ENCODE measurements at places on chromosomes 5 and 9.
A peak's percentile ranks its signal among the peaks of the same experiment; 100 is the strongest.

GRCh38 chr9:119370816-119371215 lies 1.6 kb upstream of the BRINP1 start:
- DNase-seq = no peak

DNA sequence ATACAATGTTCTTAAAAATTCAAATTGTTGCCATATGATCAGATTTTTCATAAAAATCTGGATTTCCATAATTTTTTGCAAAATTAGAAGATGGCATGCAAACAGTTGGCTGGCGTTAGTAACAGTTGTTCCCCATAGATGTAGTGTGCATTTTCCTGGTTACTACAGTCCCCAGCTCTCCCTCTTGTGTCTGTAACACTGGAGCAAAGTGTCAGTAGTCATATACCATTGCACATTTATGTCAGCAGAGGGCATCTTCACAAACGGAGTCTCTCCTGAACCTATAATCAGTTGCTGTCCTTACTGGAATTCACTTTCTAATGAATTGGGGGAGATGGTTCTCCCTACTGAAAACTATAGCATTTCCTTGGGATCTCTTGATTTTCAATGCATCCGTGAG lies 44.7 kb upstream of the DMAC1 start:
- DNase-seq = no peak

DNA sequence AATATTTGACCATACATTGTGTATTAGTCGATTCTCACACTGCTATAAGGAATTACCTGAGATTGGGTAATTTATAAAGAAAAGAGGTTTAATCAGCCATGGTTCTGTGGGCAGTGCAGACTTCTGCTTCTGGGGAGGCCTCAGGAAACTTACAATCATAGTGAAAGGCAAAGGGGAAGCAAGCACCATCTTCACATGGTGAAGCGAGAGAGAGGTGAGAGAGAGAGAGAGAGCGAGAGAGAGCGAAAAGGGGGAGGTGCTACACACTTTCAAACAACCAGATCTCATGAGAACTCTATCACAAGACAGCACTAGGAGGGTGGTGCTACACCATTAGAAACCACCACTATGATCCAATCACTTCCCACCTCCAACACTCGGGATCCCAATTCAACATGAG lies 4.1 kb upstream of the GRAMD2B start:
- no peak for DNase-seq

GRCh38 chr9:105114964-105115728 lies 129.3 kb upstream of the SLC44A1 start:
- DNase-seq = no peak

DNA sequence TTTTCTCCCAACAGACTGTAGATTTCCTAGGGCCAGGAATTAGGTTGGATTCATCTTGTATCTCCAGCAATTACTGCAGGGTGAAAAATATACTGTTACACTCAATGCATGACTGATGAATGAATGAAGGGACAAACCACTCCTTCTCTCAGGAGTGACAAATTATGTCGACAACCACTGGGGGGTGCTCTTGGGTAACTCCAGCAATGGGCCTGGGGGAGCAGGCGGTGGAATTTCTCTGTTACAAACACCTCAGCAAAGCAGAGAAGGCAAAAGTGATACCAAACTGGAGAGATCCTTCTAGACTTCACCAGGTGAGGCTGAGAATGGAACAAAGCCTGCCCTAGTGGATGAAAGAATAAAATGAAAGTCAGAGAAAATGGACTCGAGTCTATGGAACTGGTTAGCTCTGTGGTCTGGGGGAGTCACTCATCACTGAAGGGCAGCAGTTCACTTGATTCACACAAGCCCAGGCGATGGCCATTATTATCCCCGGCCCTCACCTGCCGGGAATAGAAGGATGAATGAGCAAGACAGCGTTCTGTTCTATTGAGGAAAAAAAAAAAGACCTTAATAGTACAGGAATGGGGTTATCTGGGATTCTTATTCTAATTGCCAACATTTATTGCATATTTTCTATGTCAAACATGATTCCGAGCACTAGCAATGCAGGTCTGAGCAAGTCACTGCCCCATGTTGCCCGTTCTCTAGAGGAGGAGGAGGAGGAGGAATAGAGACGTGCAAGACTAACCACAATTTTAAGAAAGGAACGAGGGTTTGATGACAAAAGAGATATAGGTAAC lies 341.1 kb downstream of the ASTN2 start:
- peak; percentile 3 for DNase-seq

DNA sequence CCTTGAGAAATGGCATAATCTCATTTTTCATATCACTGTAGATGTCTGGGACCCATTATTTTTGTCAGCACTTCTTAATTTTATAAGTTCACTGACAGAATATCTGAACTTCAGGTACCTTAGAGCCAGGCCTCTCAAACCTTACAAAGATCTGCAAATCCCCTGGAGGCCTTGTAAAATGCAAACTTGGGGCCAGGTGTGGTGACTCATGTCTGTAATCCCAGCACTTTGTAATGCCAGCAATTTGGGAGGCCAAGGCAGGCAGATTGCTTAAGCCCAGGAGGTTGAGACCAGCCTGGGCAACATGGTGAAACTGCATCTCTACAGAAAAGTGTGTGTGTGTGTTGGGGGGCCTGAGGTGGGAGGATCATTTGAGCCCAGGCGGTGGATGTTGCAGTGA lies 30.8 kb downstream of the RASGRF2 start:
- no peak for DNase-seq

DNA sequence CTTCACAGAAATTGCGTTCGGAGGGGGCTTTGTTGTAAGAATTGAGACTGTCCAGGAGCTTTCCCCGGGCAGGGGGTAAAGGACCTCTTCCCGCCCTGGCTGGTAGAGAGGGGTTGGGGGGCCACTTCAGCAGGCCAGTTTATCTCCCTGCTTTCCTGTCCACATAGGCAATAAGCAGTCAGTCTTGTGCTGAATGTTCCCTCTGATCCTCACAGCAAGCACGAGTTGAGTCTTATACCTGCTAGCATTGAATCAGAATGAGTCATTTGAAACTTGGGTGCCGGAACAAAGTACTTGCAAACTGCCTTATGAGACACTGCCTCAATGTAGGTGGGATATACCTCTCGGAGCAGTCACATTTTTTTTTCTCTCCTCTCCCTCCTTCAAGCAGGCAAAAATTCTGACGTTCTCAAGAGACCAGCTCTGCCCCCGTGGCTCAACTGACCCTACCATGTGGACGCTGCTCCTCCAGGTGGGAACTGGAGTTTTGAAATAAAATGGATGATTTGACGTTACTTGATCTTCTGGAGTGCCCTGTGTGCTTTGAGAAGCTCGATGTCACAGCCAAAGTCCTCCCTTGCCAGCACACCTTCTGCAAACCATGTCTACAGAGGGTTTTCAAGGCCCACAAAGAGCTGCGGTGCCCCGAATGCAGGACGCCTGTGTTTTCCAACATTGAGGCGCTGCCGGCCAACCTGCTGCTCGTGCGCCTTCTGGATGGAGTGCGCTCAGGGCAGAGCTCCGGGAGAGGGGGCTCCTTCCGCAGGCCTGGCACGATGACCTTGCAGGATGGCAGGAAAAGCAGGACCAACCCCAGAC lies 1.3 kb downstream of the SH3RF2 start:
- DNase-seq = peak; percentile 64

DNA sequence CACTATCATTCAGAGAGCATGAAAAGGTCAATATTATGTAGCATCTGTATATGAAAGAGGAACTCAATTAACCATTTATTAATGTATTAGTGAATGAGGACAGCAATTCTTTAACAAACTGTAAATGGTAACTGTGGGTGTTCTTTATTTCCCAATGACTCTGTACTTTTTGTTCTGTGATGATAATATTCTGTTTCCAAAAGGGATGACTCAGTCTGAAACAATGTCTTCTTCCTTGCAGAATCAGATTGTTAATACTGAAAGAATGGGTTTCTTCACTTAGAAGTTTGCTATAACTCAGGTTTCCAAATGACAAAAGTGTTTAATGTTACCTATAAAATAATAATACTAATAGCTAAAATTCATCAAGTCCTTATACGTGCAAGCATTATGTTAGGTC lies 1518.7 kb upstream of the WWC1 start:
- peak; percentile 39 for DNase-seq

GRCh38 chr5:157484768-157485167 lies 24.8 kb downstream of the NIPAL4 start:
- no peak for DNase-seq

- peak; percentile 60 for DNase-seq
These were observed 617 bp downstream of the PTPN3 start for GRCh38 chr9:109497226-109498153.

DNA sequence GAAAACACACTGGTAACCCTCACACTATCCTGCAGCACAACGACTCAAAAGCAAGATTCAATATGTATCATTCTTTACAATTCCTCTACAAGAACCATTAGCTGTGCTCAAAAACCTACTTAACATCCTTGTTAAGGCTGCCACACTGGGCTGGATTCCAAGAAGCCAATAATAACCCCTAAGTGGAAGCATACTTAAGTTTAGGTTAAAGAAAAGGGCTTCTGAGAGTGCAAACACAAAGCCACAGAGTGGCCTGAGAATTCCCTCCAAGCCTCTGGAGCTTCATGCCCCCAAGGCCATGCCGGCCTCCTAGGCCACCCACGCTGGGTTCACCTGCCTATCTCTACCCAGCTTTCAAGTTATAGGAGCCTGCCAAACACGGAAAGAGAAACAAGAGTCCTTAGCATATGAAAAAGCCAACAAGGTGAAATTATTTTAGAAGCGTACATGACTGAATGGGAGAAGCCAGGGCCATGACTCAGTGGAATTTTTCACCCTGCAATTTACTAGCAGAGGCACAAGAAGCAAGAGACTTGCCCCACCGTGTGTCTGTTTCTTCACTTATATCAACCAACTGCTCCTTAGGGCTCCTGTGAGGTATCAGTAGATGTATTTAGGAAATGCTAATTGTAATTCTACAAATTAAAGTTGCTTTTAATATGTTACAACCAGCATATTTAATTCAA lies 293.0 kb downstream of the SPOCK1 start:
- DNase-seq = no peak

GRCh38 chr9:93304574-93305496 lies 120.9 kb downstream of the WNK2 start:
- peak; percentile 72 for DNase-seq

DNA sequence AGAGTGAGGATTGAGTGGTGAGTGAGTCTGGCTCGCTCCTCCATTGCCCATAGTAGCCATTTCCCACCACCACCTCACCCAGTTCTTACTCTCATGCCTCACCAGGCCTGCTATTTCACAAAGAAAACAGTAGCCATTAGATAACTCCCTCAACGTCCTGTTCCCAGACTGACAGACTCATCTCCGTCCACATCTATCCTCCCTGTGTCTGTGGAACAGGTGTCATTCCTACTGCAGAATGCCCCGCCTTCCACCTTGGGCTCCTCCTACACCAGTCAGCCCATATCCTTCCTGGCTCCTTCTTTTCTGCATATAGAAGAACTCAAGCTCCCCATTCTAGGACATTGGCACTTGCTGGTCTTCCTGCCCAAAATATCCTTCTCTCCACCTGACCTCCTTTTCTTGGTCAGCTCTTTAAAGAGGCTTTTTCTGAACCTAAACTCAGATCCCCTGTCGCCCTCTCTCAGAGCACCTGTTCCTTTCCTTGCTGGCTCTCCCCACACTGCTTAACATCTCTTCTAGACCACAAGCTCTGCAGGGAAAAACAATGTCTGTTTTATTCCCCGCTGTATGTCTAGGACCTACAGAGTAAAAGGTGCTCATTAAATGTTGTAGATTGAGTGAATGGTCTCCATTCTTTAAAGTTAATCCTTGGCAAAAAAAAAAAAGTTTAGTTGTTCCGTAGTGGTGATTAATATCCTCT lies 3.2 kb downstream of the TNFAIP8 start:
- no peak for DNase-seq

DNA sequence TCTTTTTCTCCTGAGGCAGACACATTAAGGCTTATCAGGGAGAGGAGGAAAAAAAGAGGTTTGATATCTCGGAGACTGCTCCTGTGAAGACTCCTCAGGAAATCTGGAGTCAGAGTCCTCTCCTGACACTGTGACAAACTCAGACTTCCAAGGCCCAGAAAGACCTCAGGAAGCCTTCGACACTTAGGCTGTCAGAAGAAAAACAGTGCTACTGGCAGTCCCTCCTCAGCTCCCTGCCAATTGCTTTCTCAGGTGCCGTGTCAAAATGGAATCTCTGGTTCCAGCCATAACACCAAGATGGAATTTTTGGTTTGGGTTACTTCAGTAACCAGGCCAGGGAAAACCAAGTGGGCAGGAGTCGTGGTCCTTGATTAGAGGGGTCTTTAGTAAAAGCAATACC lies 4.1 kb downstream of the STK10 start:
- no peak for DNase-seq

GRCh38 chr5:132273631-132274030 lies 16.1 kb downstream of the PDLIM4 start:
- DNase-seq = no peak

DNA sequence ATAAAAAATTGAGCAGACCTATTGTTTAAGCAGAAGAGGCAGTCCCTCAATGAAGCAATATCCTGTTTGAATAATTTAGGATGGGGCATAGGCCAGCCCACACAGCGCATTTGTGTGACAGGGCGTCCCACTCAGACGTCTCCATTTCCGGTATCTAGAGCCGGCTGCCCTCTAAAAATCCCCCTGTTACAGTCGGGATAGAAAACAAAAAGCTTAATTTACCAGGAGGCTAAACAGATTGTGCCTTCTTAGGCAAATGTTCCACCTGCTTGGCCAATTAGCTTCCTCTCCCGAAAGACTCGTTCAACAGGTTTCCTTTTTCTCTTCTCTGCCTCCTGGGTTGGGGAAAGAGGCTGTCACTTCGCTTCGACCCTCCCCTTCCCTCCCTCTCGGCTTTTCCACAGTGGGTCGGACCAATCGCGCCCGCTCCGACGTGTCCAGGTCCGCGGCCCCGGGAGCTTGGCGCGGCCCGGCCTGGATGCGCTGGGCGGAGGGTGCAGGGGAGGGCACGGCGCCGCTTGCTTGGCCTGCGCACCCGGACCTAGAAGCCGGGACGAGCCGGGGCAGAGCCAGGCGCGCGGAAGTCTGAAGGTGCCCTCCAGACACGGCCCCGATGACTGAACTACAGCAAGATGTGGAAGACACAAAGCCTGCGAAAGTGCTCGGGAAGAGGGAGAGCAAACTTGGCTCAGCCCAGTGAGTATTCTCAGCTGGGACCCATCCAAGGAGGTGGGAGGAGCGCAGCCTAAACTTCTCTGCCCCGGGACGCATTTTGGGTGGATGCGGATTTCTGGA lies at the start of gene GRAMD2B:
GRAMD2B (plus strand) TSS at position 416 of the 795 bp plus-strand sequence; CDS start at position 614, 198 bp downstream.
- peak; percentile 74 for DNase-seq

GRCh38 chr9:13508681-13509080 lies 229.2 kb upstream of the MPDZ start:
- no peak for DNase-seq

DNA sequence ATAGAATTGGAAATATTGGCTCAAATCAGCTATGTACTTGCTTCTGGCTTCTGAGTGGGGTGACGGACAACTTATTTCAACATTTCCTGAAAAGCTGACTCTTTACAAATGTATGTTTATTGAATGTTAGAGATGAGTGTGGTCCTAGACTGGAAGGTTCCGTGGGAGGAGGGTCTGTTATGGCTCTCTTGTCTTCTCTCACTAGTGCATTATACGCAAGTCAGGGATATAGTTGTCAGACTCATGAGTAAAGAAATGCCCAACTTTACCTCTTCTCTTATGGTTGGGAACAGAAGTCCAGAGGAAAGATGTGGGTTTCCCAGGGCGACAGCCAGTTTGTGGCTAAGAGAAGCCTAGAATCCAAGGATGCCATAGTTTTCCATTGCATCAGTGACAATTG lies 839.3 kb upstream of the WWC1 start:
- DNase-seq = no peak

GRCh38 chr5:172118891-172119290 lies 69.1 kb downstream of the STK10 start:
- DNase-seq = no peak

Measured in HTR-8/SVneo (cell line).